ENCODE measurements at places on chromosomes 7 and 10.

DNA sequence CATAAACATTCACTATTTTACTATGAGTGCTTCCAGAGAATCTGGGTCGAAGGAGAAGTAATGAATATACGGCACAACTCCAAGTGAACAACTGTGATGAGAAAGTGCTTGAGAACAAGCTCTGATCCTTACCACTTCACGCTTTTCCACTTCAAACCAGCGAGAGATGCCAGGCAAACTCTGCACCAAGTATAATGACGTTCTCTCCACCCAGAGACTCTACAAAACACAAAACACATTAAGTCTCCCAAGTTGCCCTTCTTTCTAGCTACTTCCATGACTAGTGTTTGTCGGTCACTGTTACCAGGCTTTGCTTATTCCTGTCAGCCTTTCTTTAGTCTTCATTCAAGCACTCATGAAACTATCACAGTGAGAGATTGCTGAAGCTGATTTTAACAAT, 193.1 kb upstream of the IMMP2L start:
- DNase-seq: no peak

DNA sequence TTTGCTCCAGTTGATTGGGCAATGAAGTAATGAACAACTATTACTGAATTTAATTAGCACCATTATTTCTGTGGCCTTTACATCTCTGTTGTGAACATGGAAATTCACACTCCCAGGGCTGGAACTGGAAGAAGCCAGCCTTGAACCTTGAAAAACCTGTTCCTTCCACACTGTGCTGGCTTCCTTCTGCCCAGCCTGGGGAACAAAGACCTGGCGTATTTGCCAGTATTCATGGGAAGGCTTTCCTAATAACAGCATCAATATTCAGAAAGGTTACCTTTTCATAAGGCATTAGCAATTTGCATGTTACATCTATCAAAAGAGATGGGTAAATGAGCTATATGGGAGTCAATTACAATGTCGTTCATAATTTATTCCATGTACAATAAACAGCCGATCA, 1.3 kb downstream of the C10orf90 start:
- DNase-seq: no peak

DNA sequence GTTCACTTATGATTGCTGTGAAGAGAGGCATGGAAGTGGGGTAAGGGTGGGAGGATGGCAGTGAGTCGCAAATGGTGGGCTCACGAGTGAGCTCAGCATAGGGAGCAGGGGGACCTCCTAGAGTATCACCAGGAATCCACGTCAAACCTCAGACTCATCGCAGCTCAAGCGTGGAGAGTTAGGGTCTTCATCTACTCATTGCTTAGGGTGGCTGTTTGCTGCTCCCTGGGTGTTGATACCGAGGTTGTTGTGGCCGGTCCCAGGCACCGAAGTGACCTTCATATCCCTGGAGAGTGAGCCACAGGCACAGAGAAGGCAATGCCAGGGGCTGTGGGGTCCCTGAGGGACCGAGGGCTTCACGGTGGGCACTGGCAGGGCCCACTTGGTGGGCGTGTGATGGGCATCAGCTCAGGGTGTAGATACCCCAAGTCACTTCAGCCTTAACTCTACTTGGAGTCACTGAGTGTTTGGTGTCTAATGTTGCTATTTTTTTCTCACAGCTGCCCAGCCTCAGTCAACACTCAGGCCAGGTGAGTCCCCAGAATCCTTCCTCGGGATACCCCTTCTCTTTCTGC, 16.8 kb downstream of the DMBT1 start:
- no peak for DNase-seq

GRCh38 chr10:120428754-120429153, 28.3 kb upstream of the PLPP4 start:
- no peak for DNase-seq

- DNase-seq: peak; percentile 18
Observed at GRCh38 chr7:158353606-158354570, 233.7 kb downstream of the PTPRN2 start.

DNA sequence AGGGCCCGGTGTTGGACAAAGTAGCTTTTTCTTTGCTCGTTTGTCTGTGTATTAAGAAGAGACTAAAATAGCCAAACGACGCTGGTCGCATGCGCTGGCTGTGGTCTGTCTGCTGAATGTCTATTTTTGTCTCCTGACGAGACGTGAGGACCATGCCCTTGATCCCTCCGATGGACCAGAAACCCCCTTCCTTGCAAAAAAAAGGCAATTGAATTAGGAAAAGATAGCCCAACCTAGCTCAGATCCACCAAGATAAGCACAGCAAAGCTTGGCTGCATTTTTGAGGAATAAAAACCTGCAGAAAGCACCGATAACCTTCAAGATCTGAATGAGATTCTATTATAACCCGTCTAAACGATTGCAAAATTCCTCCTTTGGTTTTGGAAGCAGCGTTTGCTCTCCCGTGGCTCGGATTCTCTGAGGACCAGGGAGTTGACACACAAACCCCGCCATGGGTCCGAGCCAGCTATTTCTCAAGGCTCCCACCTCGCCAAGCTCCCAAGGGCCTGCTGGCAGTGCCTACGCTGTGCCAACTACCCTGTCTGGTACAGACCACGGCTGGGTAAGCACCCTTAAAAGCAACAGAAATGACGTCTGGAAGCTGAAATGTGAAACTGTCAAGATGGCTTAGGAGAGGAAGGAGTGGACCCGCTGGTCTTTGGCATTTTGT, 17.7 kb upstream of the TTYH3 start:
- no peak for DNase-seq

- DNase-seq: no peak
Observed at GRCh38 chr7:73314271-73314670, 5.6 kb upstream of the NSUN5 start.

GRCh38 chr7:44150466-44150832, 9.3 kb upstream of the MYL7 start:
- peak; percentile 73 for DNase-seq

DNA sequence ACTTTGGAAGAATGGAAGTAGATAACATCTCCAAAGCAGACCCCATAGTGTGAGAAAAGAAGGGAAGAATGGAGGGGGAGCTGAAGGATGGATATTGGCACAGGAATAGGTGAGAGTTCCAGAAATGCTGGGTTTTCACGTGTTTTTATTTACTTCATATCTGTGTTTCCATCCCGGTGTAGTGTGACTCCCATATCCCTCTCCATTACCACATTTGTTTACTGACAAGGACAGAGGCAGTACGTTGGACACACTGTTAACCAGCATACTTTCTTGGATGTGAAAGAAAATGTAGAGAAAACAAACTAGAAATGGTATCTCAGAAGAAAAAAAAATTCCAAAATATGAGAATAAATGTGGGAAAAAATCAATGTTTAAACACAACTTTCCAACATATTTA, 124.4 kb upstream of the PFKP start:
- no peak for DNase-seq

DNA sequence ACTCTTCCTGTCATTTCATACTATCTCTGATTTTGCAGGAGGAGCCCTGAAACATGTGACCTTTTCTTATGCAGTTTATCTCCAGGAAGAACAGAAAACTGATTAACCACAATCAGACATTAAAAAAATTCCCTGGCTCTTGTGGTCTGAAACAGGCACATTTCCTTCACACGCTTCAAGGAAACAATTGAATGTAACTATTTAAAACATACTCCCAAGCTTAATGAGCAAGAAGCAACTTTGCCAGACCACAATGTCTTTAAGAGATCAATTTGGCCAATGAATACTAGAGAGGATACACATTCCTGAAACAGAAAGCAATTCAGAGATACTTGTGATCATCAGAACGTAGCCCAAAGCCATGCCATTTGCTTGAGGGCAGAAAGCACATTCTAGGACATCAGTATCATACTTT, 65.8 kb downstream of the PIP4K2A start:
- DNase-seq: no peak

- no peak for DNase-seq
Observed at GRCh38 chr10:11638055-11638698, 26.7 kb upstream of the USP6NL start.

GRCh38 chr7:150733482-150734095, 3.6 kb upstream of the GIMAP5 start:
- no peak for DNase-seq

- no peak for DNase-seq
Observed at GRCh38 chr7:92598310-92598981, 8.3 kb upstream of the FAM133B start.

DNA sequence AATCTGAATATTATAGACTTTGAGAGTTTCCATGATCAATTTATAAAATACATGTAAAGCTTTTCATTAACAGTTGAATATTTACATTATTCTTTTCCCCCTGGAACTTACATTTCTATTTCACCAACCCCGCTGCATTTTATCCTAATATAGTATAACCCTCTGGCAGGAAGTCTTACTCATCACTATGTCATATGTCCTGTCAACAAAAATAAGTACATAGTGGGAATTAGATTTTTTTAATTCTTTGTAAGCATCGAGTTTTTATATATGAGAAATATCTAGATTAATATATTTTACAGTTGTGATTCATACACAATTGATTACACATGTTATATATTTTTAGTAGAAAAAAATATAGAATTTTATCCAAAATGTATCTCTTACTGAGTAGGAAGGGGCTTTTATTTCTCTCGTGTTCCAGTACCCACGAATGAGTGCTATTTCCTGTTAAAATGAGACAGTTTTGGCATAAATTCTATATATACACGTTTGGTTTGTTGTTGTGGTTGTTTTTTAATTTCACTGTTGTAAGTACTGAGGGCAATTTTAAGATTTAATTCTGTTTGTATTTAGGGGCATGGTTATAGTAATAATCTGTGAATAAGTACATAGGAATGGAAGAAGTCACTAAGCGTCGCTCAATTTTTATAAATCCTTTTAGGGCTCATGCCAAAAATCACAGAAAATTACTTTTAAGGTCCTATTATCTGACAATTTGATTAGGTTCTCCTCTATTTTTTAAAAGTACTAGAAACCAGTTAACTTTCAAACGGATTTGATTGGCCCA, 87.1 kb downstream of the HECW1 start:
- no peak for DNase-seq

DNA sequence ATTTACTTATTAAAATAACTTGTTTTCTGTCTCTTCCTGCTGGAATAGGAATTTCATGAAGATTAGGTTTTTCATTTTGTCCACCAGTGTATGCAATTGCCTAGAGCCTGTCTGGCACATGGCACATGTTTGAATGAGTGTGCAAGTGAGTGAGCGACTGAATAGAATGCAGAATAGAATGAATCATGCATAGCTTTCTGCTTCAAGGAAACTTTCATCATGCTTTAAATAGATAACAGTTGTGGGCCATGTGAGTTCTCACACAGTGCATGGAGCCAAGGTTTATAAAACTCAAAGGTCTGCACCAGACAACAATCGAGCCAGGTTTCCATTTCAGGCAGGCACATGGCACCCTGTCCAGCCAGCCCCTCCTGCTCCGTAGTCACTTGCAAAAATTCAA, 74.2 kb upstream of the HECW1 start:
- no peak for DNase-seq

Data from NCI-H524 (cell line).